ENCODE measurements at places on chromosomes 16 and 17.

DNA sequence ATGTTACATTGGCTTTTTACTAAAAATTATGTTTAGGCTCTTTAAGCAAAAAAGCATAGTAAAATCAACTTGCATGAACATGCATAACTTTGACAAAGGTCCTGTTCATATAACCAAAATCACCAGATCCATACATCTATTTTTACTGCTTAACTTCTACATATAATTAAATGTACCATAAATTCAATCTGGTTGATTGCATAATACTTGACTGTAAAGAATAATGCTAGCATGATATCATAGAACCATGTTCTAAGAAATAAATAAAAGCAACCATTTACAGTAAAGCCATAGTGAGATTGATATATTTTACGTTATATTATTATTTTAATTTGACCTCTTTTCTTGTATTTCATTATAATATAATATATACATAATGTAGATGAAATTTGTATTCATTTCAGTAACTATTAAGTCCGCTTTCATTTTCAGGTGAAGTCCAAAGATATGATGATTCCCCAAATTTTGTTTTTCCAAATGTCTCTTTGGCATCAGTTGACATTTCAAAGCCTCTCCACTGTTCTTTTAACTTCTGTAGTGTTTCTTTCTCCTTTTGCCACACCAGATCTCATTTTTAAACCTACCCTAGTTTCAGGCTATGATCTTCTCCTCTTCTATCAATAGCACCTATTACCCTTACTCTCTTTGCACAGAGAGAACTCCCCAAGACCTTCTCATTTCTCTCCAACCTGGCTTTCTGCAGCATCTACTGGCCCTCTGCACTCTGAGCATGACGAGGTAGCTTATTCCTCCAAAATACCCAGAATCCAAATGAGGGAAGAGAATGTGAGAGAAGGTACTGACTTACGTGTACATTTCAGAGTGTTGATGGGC lies 1.8 kb downstream of the APOH start:
- no peak for DNase-seq

GRCh38 chr17:81991684-81992305 lies 14.4 kb downstream of the ASPSCR1 start:
- peak; percentile 91 for DNase-seq

GRCh38 chr17:28379814-28380801 lies 8.6 kb downstream of the SARM1 start:
- peak; percentile 48 for DNase-seq

GRCh38 chr17:65453204-65453931 lies 108.1 kb downstream of the AXIN2 start:
- no peak for DNase-seq

DNA sequence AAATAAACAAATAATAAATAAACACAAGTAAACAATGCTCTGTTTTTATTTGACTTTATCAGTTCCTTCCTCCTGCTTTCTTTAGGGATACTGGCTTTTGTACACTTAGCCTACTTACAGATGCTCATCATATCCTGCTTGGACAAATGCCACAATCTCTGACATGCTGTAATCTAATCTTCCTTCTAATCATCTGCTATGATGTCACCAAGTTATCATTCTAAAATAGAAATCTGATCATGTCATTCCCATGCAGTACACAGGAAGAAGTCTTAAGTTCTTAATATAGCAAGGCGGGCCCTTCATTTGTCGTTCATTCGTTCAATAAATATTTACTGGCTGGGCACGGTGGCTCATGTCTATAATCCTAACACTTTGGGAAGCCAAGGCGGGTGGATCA lies 9.1 kb upstream of the UBB start:
- no peak for DNase-seq

GRCh38 chr16:1610899-1611632 lies 806 bp downstream of the IFT140 start:
- DNase-seq: no peak

Data from BE2C (cell line).